ENCODE measurements at places on chromosomes 11 and 22. TPM values are rescaled to one million over a fixed set of nuclear protein-coding genes. Genes with fewer than 3 reads are reported as not detected.
A peak's percentile ranks its signal among the peaks of the same experiment; 100 is the strongest.

DNA sequence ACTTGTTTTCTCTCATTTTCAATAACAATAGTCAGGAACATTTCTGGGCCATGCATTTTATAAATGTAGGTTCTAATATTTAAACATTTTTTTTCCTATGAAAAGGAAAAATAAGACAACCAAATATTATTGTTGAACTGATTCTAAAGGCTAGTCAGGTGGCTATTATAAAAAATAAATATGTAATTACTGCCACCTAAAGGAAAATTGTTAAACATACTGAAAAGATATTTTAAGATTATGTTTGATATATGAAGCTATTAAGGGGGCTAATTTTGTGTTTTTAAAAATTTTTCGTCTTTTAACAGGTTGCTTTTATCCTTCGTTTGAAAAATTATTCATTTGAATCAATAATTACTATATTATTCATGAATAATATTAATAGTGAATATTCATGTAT, 62.2 kb upstream of the FDX1 start:
- DNase-seq = no peak

FIBIN gene
- 2.6 TPM for total RNA-seq

MIAT gene
- total RNA-seq = 2.5 TPM

GRCh38 chr11:6480299-6480914, 724 bp downstream of the ARFIP2 start:
- DNase-seq = no peak

DNA sequence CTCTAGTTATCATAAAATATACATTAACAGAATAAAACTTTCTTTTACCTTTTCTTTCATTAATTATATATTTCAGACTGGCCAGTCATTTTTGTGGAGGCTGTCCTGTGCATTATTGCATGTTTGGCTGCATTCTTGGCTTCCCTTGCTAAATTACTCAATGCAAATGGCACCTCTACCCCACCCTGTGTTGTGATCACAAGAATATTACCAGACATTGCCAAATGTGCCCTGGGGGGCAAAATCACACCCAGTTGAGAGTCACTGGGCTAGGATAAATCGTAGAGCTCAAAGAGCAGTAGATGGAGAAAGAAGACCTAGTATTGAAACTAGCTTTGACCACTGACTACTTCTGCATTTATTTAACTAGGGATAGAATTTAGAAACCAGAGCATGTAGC, 1257.8 kb upstream of the TENM4 start:
- no peak for DNase-seq

GRCh38 chr22:47172771-47173534, 410.5 kb downstream of the TBC1D22A start:
- DNase-seq = peak; percentile 65

DNA sequence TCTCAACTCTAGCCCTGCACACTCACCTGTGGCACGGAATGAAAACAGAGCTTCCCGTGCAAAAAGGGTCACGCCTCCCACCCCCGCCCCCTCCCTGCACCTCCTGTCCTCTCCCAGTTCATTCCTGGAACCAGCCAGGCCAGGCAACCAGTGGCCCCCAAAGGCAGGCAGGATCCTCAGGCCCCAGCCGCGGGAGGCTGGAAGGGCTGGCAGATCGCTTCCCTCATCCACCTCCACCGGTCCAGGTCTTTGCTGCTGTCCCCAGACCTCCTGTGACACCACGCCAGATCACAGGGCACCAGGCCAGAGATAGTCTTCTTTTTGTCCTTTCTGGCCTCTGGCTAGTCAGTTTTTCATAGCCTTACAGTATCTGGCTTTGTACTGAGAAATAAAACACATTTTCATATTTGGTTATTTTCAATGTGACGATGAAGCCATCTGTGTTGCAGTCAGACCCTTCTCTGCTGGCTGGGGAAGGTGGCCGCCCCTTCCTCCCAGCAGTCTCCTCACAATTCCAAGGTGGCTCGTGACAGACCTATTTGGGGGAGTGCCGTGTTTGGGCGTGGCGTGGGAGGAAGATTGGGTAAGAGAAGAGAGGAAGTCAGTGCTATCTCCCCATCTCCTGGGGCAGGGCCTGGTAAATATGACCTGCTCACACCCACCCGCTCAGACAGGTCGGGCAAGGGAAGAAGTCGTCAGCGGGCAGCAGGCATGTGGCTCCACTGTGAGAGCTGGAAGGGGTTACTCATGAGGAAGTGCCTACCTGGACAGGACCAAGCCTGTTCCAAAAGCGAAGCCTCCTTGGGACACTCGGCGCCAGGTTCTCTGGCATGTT, 9.1 kb downstream of the SSH3 start:
- peak; percentile 78 for DNase-seq

DNA sequence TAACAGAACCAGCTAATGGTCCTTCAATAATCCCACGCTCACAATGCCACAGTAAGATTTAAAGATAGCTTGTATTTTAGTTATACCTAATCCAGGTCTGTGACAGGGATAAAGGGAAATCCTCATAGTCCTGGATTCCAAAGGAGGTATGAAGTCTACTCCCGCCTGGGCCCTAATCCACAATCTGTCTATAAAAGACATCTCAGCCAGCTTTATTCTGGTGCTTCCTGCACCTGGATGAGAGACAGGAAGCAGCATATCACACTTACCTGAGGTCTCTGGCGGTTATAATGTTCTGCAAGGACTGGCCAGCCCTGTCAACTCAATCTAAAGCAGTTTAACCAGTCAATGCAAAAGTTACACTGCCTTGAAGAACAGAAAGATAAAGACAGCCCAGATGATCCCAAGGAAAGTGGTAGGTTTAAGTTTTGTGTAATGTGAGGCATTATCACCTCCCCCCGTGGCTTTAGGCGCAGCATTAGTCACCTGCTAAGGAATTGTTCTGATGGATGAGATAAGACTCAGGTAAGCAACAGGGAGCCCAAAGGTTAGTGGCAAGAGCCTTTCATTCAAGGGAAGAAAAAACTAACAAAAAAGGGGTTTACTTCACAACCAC, 57.6 kb downstream of the PLEKHA7 start:
- no peak for DNase-seq

DNA sequence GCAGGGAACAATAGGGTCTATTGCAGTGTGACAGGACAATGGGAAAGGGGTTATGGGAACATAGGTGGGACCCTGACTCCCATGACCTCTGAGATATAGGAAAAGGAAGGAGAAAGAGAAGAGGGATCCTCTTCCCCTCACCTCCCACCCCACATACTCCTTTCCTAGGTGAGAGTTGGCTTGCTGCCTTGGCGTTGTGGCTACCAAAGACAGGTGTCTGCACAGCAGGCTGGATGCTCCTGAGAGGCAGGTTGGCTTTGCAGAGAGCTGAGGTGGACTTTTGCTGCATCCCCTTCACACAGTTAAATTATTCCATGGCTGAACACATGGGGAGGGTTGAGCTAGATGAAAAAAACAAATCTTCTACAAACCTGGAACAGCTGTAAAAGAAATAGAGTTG, 80.7 kb downstream of the SYT9 start:
- DNase-seq = no peak

OR52E8 gene
- total RNA-seq = not detected

WNT11 gene
- total RNA-seq = 34.1 TPM

APOBEC3B gene
- 0.58 TPM for total RNA-seq

- DNase-seq = no peak
Observed at GRCh38 chr22:22248878-22249277, 4.3 kb downstream of the VPREB1 start.

GRCh38 chr22:45155050-45155840, 8.5 kb upstream of the NUP50 start:
- no peak for DNase-seq

DNA sequence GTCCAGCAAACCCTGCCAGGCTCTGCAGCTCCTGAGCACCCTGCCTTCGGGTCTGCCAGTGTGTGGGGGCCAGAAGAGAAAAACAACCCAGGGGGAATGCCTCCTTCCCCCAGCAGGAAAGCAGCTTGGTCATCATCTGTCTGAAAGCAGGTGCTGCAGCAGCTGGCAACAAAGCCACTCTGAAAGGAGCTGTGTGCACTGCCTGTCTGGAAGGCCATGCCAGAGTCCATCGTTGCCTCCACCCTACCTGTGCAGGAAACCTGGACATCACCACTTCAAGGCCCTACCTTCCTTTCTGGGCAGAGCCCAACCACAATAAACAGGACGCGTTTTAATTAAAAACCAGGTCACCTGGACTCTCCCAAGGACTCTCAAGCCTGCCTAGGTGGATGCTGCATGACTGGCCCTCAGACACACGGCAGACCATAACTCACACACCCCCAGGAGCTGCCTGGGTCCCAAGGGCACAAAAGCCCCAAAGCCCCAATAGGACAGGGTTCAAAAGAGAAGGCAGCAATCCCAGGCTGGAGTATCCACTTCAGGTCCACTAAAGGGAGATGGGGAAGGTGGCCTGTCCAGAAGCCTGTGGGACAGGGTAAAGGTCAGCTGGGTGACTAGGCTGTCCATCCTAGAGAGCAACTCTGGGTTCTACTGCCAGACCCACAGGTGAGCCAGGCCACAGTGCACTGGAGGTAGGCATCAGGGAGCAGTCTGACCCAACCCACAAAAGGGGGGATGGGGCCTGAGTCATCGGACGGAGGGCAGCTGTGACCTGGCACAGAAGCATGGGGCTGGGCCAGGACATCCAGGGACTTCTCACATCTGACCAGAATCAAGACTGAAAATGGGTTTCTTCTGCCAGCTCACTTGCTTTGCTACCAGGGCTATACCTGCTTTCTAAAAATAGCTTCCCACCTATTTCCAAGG, 6.1 kb downstream of the GNB1L start:
- no peak for DNase-seq

PNPLA3 gene
- 0.93 TPM for total RNA-seq

GRCh38 chr11:130052567-130052966, 17.1 kb upstream of the APLP2 start:
- no peak for DNase-seq

OR10D3 gene
- not detected for total RNA-seq

- no peak for DNase-seq
Observed at GRCh38 chr22:30250039-30250565, 3.5 kb upstream of the LIF start.

DNA sequence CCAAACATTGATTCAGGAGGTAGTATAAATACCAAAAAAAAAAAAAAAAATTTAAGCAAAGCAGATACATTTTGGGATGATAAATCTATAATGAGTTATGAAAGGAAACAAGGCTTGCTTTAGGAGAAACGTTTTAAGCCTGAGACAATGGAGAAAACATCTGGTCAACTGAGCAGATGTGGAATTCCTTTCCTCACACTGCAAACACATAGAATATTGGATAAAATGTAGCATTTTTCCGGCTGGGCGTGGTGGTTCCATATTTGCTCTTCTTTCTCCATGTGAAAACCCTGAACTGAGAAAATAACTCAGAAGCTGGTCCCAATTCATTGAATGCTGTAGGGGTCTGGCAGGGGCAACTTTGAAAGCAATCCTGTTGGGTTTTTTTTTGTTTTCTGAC, 33.9 kb downstream of the ENDOD1 start:
- DNase-seq = no peak

AQP11 gene
- 0.84 TPM for total RNA-seq

GRCh38 chr22:41532908-41533825, 11.1 kb downstream of the POLR3H start:
- no peak for DNase-seq

- DNase-seq = no peak
Observed at GRCh38 chr11:22552885-22553284, 72.7 kb downstream of the FANCF start.

DNA sequence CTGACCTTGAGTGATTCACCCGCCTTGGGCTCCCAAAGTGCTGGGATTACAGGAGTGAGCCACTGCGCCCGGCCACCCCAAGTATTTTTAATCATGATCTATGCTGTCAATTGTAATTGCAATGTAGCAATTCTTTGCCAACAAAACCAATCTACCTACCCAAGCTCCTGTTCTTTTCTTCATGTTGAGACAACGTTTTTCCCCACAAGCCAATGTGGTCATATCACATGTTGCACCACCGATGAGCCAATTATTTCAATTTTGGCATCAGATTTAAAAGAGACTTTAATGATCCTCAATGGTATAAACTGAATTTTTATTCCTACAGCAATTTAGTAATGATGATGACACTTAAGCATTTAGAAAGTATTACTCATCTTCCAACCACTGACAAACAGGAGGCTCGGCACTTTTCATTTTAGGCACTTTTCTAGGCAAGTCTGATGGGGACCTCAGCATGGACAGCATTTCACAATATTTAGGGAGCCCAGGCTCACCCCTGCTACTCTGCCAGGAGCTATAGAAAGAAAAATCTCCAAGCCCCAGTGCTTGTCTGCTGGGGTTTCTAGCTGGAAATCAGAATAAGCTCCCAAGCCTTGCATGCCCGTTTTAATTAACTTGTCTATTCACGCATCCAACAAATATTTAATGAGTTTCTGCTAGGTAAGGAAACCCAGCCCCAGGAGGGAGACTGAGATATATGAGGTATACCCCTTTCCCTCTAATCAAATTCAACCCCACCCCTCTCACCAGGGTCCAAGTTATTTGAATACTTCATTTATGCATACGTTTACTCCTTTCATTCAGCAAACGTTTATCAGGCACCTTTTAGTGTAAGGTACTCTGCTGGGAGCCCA, 291.4 kb downstream of the ST3GAL4 start:
- DNase-seq = no peak

DNA sequence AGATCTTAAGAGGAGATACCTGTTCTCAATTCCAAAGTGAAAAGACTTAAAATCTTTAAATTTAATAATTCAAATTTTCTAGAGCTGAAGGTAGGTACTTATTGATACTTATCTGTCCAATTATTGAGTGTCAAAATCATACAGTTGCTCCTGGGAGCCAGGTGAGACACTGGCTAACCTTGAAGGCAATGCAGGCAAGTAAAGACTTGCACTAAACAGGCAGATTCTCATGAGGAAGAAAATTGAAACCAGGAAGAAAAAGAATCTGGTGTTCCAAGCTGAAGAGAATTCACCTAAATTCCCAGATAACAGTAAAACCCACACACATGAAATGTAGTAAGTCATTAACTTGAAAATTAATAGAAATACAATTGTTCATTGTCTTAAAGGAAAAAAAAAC, 30.3 kb downstream of the VSIG10L2 start:
- no peak for DNase-seq

MRGPRX3 gene
- total RNA-seq = not detected

TMEM191B gene
- total RNA-seq = 0.84 TPM

ENTHD1 gene
- total RNA-seq = not detected

TTLL1 gene
- total RNA-seq = 4.9 TPM

GRCh38 chr11:34827228-34827627, 89.0 kb downstream of the APIP start:
- DNase-seq = no peak

GRCh38 chr11:71298761-71299181, 46.4 kb upstream of the SHANK2 start:
- peak; percentile 76 for DNase-seq

GRCh38 chr11:64688534-64688982, 34.4 kb downstream of the NRXN2 start:
- peak; percentile 94 for DNase-seq

DNA sequence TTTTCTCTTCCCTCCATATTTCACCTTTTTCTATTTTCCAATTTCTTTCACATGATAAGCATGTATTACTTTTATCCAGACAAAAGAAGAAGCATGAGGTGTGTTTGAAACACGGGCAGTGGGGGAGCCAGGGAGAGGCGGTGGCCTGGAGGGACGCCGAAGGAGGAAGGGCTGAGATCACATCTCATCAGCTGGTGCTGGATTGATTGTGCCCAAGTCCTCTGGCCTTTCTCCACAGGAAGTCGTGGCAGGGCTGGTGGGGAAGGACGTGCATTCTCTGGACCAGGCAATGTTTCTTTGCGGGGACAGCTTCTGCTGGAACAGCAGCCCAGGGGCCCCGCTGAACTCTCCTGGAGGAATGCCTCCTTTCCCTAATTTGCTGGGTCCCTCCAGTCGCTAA, 82.9 kb downstream of the MIAT start:
- peak; percentile 26 for DNase-seq

- no peak for DNase-seq
Observed at GRCh38 chr11:76513654-76514034, 68.8 kb downstream of the EMSY start.

Data from mesenteric fat pad (tissue), 1 donor.